ENCODE measurements at places on chromosomes 3 and 15. TPM values are rescaled to one million over a fixed set of nuclear protein-coding genes. Genes with fewer than 3 reads are reported as not detected.

GRCh38 chr15:80026310-80026709 is 33.2 kb upstream of the ZFAND6 start:
- no peak for DNase-seq

DNA sequence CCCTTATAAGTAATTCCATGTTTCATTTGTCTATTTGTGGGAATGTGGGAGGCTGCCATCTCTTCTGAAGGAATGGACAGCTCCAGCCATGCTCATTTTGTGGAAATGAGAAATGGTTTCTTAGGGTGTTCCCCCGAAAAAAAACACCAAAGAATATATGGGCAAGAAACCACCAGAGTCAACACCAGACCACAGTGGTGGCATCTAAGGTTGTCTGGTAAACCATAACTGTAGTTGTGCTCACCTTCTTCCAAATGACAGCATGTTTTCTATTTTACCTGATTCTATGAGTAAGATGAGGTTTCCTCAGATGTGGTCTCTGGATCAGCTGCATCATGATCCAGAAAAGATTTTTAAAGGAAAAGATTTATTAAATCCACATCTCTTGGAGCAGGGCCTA is 217.0 kb upstream of the C2CD4B start:
- no peak for DNase-seq

GRCh38 chr3:188707381-188708288 is 464.1 kb upstream of the TPRG1 start:
- no peak for DNase-seq

The FANCD2OS gene
- not detected for total RNA-seq

DNA sequence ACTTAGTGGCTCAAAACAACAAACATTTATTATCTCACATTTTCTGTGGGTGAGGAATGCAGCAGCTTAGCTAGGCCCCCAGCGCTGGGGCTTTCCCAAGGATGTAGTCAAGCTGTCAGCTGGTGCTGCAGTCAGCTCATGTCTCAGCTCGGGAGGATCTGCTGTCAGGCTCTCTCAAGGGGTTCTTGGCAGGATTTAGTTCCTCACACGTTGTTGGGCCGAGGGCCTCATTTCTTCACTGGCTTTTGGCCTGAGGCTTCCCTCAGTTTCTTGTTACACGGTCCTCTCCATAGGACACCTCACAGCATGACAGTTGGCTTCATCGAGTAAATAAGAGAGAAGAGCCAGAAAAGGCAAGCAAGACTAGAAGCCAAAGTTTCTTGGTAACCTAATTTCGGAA is 13.7 kb upstream of the U2SURP start:
- DNase-seq, result no peak

The MME gene
- total RNA-seq, result 117 TPM

- DNase-seq, result no peak
Observed at GRCh38 chr3:94256888-94257813, 194.3 kb downstream of the NSUN3 start.

- peak; percentile 58 for DNase-seq
Observed at GRCh38 chr3:190886945-190887344, 24.5 kb upstream of the GMNC start.

DNA sequence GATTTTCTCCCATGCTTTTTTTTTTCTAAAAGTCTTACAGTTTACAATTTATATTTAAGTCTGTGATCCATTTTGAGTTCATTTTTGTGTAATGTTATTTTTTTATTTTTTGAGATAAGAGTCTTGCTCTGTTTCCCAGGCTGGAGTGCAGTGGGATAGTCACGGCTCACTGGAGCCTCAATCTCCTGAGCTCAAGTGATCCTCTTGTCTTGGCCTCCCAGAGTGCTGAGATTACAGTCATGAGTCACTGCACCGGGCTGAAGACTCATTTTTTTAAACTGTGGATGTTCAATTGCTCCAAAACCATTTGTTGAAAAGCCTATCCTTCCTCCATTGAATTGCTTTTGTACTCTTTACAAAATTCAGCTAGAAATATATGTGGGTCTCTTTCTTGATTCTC is 19.5 kb downstream of the LNP1 start:
- DNase-seq, result no peak

DNA sequence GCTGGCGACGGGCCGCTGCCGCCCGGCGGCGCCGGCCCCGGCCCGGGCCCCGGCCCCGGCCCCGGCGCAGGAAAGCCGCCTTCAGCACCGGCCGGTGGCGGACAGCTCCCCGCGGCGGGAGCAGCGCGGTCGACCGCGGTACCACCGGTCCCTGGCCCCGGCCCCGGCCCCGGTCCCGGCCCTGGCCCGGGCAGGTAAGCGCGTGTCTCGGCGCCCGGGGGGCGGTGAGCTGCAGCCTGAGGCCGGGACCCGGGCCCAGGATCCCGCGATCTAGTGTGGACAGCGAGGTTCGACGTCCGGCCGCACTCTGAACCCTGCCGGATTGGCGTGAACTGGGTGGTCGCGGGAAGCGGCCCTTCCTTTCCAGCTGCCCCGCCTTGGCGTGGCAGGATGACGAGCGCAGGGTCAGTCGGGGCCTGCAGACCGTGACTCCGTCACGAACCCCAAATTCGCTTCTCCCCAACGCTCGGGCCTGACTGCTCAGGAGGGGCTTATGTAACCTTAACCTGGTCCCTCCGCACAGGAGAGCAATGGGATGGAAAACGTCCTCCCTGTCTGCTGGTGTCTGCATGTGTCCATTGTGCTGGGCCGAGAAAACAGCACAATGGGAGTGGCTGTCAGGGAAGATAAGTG is 472 bp downstream of the BSN start:
- DNase-seq, result no peak

The TMOD2 gene
- 5.5 TPM for total RNA-seq

GRCh38 chr3:177598097-177598833 is 401.0 kb upstream of the TBL1XR1 start:
- no peak for DNase-seq

DNA sequence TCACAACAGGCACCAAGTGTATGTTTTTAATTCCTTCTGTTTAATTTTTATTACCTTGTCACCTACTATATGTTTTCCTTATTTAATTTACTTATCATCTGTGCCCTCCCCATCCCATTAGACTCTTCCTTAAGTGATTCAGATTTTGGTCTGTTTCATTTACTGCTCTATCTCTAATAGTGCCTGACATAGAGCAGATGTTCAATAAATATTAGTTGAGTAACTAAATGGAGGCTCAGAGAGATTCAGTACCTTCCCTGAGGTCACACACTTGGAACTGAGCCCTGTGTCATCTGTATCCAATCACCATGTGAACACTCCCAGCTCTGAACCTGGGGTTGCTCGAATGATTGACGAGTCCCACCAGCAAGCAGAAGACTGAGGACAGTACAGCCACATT is 318.1 kb upstream of the WNT5A start:
- DNase-seq, result no peak

- DNase-seq, result no peak
Observed at GRCh38 chr3:132679911-132680310, 19.8 kb downstream of the UBA5 start.

DNA sequence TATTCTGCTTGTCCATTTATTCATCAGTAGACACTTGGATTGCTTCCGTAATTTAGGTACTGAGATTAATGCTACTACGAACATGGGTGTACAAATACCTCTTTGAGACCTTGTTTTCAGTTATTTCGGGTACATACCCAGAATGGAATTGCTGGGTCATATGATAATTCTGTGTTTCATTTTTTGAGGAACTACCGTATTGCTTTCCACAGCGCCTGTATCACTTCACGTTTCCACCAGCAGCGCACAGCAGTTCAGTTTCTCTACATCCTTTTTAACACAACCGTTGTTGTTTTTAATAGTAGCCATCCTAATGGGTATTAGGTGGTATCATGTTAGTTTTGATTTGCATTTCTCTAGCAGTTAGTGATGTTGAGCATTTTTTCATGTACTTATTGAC is 9.5 kb downstream of the PAK2 start:
- no peak for DNase-seq

DNA sequence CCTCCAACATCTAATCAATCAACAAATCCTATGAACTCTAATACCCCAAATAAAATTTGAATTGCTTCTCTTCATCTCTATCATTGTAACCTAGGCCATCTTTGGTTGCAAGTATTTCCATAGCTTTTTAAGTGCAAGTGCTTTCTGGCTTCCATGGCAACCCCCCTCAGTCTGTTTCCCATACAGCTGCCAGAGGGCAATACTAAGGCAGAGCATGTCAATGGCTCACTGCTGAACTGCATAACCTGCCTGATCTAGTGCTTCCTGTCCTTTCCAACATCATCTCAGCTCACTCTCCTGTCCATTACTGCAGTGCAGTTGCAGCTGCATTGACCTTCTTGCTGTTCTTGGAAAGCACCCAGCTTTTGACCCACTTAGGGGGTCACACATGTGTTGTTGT is 198.4 kb downstream of the WNT5A start:
- DNase-seq, result no peak

The P3H2 gene
- 27.8 TPM for total RNA-seq

DNA sequence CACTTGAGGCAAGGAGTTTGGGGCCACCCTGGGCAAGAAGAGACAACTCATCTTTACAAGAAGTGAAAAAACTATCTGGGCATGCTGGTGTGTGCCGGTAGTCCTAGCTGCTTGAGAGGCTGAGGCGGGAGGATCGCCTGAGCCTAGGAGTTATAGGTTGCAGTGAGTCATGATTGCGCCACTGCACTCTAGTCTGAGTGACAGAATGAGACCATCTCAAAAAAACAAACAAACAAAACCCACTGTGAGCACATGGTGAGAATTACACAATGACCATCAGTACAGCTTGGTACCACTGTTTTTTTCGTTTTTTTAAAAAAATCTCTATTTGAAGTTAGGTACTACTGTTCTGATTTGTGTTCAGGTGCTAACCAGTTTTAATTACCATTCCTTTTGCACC is 13.6 kb downstream of the VPS39 start:
- no peak for DNase-seq

The TIMP4 gene
- total RNA-seq, result 1.1 TPM

DNA sequence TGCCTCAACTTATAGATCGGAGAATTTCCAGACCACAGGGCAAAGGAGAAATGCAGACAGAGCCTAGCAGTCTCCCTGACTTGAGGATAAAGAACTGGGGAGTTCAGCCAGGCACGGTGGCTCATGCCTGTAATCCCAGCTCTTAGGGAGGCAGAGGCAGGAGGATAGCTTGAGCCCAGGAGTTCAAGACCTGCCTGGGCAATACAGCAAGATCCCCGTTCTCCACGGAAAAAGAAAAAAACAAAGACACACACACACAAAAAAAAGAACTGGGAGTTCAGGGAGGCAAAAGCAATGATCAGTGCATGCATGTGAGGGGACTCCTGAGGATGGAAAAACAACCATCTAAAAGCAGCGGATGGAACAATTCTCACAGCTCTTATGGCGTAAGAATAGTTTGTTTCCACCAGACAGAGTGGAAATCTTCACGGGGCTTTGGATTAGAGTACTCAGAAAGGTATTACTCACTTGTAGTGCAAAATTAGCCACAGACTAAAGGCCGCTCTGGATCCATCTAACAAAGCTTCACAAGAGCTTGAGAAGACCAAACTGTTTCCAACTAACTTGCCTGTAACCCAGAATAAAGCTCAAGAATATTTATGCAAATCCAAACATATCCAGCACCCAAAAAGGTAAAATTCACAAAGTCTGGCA is 16.3 kb downstream of the SEC11A start:
- no peak for DNase-seq

- no peak for DNase-seq
Observed at GRCh38 chr15:44738340-44738984, 2.1 kb downstream of the TRIM69 start.

The OCA2 gene
- under 0.01 TPM for total RNA-seq

The LHFPL4 gene
- total RNA-seq, result not detected

GRCh38 chr15:68504681-68505170 is 72.8 kb upstream of the ITGA11 start:
- DNase-seq, result no peak

The CD86 gene
- not detected for total RNA-seq

The ITIH3 gene
- not detected for total RNA-seq

DNA sequence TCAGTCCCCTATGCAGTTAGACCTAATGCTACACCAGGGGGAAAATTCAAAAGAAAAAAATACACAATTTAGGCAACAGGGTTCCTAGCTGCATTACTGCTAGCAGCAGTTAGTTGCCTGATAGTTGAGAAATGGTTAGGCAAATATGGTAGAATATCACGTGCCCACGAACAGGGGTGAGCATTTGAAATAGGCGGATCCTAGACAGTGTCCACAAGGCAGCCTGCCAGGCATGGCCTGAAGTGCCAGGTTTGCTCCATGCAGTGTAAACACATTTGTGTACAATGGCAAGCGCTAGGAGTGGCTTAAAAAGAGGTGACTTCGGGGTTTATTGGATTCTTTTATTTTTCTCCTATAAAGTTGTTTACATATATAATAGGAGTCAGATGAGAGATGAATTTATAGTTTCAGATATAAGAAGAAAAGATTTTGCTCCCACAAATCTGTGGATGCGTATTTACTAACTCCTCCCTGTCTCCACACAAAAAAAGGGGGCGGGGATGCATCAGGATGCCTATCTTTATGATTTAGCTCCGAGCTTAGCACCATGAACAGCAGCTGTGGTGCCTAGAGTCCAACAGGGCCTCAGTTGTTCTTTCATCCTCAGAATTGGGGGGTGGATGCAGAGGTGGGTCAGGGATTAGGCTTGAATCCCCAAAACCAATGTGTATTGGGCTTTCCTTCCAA is 3.9 kb upstream of the TGM4 start:
- no peak for DNase-seq

- DNase-seq, result no peak
Observed at GRCh38 chr3:106629215-106629832, 747.9 kb upstream of the CCDC54 start.

DNA sequence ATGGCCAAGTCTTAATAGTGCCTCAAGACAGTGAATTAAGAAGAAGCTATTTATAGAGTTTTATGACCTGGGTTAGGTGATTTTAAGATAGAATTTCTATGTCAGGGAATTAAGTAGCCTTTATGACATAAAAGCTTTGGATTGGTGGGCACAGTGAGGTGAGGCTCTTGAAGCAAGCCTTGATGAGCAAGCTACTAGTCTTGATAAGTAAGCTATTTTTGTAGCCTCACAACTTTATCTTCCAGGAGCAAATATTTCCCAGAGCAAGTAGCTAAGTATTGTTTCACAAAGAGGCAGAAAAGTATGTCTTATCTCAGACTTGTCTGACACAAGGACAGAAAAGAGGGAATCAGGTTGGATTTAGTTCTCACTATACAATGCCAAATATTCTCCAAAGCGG is 491.7 kb upstream of the RASGRP1 start:
- DNase-seq, result no peak

The SNAP23 gene
- total RNA-seq, result 71.5 TPM

DNA sequence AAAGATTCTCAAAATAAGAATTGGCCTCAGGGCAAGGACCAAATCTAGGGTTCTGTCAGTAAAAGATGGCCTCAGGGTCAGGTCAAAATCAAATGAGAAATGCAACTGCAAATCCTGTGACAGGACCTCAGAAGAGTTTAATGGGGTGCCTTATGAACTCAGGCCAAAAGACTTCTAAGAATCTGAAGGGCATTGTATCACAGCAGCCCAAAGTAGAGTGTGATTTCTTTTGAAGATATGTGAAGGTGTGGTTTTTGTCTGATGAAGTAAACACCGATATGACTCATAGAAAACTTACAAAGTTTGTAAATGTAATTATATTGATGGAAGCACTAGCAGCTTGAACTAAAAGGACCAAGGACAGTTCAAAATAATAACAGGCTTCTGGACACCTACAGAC is 966.1 kb downstream of the AGBL1 start:
- DNase-seq, result no peak
